Stomach (tissue), 19 donors: ENCODE measurements at places on chromosomes 5 and 9.

DNA sequence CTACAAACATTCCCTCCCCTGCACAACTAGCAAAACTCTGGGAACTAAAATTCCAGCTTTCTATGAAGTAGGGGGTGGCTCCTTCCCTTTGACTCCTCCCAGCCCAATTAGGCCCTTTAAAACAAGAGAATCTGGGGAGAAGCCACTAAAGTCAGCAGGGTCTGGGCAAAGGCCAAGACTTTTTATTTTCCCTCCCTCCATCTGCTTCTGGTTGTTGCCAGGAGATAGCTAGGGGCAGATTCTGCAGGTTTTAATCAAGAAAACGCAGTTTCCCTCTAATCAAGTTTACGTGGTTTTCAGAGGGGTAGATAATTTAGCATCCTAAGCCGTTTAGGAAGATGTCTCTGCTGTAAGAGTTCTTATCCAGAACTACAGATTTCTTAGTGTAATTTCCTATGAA lies 114.5 kb upstream of the CDH6 start:
- no peaks in the 10 kb centered on the region for H3K27me3 ChIP-seq
- no peaks in the 10 kb centered on the region for H3K4me1 ChIP-seq
- no peak overlapping the region for H3K4me3 ChIP-seq
- H3K27ac ChIP-seq, result no peak overlapping the region

DNA sequence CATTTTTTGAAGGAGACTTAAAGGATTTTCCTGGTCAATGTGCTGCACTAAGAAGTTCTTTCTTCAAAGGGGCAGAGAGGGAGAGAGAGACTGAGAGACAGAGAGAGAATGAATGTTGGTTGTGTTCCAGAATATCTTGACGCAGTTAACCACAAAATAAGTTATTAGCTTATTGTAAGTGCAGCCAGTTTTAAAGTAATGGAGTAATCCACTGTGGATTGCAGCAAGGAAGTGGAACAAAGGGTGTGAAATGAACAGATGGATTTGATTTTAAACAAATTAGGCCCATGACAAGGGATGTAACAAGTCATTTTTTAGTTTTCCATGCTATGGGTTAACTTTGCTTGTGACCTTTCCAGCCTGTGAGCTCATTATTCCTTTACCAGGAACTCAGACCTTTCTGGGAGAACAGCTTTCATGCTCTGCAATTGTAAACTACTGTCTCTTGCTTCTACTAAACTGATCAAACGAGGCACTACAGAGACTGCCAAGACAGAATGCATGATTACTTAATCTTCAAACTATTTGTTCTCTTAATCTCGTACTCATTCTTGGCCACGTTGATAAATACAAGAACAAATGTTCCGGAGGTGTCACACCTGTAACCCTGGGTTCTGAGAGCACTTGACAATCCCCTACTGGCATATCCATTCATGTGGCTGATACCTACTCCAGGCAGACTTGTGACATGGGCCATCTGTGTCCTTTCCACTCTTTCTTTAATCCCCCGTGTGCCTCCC lies 131.1 kb downstream of the TLE1 start:
- no peak overlapping the region for H3K4me3 ChIP-seq
- no peaks in the 10 kb centered on the region for H3K36me3 ChIP-seq
- H3K27me3 ChIP-seq, result no peaks in the 10 kb centered on the region
- peak overlapping the region; percentile 72 for H3K27ac ChIP-seq

GRCh38 chr5:74325866-74326265 lies 314.7 kb downstream of the ENC1 start:
- peaks cover 7% of the 10 kb centered on the region for H3K4me1 ChIP-seq
- no peaks in the 10 kb centered on the region for H3K36me3 ChIP-seq
- H3K27ac ChIP-seq, result no peak overlapping the region
- no peaks in the 10 kb centered on the region for H3K27me3 ChIP-seq
- DNase-seq, result no peak

DNA sequence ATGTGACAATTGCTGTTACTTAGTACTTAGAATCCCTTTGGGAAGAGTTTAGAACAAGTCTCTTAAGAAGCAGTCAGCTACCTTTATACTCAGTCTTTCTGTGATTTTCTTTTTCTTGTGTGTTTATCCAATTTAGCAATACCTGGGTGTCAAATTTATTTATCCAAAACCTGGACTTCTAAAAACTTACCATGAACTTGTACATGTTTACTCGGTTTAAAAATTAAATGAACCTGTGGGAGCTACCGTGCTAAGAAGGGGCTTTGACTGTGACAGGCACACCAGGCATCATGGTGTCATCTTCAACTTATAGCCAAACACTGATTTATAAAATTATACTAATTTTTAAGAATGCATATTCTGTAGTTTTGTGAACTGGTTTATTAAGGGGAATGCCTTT lies 96.5 kb downstream of the XRCC4 start:
- H3K27me3 ChIP-seq, result no peaks in the 10 kb centered on the region
- H3K4me3 ChIP-seq, result no peak overlapping the region
- no peak overlapping the region for H3K27ac ChIP-seq
- no peaks in the 10 kb centered on the region for H3K36me3 ChIP-seq
- no peaks in the 10 kb centered on the region for H3K4me1 ChIP-seq
- DNase-seq, result no peak

GRCh38 chr9:75083188-75083970 lies 4.6 kb downstream of the NMRK1 start:
- no peaks in the 10 kb centered on the region for H3K27me3 ChIP-seq
- peak overlapping the region; percentile 70 for H3K27ac ChIP-seq
- peaks cover 28% of the 10 kb centered on the region for H3K36me3 ChIP-seq

DNA sequence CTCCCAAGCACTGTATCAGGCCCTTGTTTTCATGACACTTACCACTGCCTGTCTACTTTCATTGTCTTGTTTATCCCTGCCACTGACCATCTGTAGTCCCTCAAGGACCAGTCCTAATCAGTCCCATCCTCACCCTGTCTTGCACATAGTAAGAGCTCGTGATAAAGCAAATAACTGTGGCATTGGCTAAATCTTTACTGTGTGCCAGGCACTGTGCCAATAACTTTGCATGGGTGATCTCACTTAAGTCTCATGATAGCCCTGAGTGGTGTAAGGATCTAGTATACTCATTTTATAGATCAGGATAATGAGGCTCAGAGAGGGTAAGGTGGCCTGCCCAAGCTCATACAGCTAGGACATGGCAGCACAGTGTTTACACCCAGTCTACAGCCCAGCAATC lies 5.6 kb downstream of the CDX1 start:
- no peak overlapping the region for H3K27ac ChIP-seq
- DNase-seq, result no peak
- no peaks in the 10 kb centered on the region for H3K36me3 ChIP-seq
- H3K4me1 ChIP-seq, result peaks cover 3% of the 10 kb centered on the region
- H3K4me3 ChIP-seq, result no peak overlapping the region
- H3K27me3 ChIP-seq, result no peaks in the 10 kb centered on the region

- H3K4me3 ChIP-seq, result no peak overlapping the region
- H3K4me1 ChIP-seq, result no peaks in the 10 kb centered on the region
- no peaks in the 10 kb centered on the region for H3K36me3 ChIP-seq
- no peak for DNase-seq
- no peak overlapping the region for H3K27ac ChIP-seq
These were observed 182.2 kb upstream of the GRIA1 start for GRCh38 chr5:153308282-153308681.

- H3K4me1 ChIP-seq, result peaks cover 9% of the 10 kb centered on the region
- no peak overlapping the region for H3K4me3 ChIP-seq
- DNase-seq, result no peak
- no peaks in the 10 kb centered on the region for H3K27me3 ChIP-seq
- H3K27ac ChIP-seq, result no peak overlapping the region
- peaks cover 8% of the 10 kb centered on the region for H3K36me3 ChIP-seq
These were observed 30.9 kb downstream of the ANGPTL2 start for GRCh38 chr9:127091526-127091925.
